ENCODE measurements at places on chromosomes 16 and 17.

GRCh38 chr17:56173026-56173425, 19.8 kb downstream of the ANKFN1 start:
- no peak for DNase-seq

- DNase-seq, result no peak
Measured at GRCh38 chr16:63422715-63423114, 1386.5 kb upstream of the CDH8 start.

GRCh38 chr17:1034652-1035210, 37.8 kb downstream of the TIMM22 start:
- no peak for DNase-seq

- DNase-seq, result no peak
Measured at GRCh38 chr16:89443727-89444084, 46.7 kb downstream of the ANKRD11 start.

DNA sequence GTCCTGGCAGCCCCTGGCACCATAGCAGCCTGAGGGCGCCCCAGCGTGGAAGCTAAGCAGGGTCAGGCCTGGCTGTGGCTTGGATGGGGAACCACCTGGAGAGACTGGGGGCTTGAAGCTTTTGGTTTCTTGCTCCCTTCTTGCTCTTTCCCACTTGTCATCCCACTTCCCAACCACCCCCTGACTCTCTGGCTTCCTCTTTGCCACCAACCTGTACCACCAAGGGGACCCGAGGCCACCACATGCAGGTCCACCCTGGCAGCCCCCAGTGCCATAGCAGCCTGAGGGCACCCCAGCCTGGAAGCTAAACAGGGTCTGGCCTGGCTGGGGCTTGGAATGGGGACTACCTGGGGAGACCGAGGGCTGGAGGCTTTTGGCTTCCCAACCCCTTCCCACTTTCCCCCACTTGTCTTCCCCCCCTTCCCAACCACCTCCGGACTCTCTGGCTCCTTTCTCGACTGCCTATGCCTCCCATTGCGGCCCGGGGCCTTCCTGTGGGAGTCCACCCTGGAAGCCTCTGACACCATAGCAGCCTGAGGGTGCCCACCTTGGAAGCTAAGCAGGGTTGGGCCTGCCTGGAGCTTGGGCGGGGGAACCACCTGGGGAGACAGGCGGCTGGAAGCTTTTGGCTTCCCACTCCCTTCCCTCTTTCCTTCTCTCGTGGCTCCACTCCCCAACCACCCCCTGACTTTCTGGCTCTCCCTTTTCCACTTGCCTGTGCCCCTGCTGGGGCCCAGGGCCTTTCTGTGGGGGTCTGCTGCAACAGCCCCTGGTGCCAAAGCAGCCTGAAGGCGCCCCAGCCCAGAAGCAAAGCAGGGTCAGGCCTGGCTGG, 2294.4 kb downstream of the TP53TG3F start:
- DNase-seq, result peak; percentile 66

DNA sequence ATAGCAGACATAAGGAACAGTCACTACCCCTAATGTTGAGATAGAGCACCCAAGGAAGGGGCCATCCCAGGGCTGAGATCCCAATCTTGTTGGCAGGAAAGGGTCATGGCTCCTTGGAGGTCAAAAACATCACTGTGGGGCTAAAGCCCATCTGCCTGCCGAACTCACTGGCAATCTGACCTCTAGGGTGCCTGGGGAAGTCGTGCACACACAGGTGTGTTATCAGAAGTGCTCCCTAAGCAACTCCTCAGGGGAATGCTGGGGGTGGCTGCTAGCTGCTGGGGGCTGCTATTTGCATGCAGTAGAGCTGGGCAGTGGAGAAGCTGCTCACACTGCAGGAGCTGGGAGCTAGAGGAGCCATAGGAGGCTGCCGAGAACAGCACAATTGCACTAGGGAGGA, 47.5 kb upstream of the PHOSPHO1 start:
- no peak for DNase-seq

DNA sequence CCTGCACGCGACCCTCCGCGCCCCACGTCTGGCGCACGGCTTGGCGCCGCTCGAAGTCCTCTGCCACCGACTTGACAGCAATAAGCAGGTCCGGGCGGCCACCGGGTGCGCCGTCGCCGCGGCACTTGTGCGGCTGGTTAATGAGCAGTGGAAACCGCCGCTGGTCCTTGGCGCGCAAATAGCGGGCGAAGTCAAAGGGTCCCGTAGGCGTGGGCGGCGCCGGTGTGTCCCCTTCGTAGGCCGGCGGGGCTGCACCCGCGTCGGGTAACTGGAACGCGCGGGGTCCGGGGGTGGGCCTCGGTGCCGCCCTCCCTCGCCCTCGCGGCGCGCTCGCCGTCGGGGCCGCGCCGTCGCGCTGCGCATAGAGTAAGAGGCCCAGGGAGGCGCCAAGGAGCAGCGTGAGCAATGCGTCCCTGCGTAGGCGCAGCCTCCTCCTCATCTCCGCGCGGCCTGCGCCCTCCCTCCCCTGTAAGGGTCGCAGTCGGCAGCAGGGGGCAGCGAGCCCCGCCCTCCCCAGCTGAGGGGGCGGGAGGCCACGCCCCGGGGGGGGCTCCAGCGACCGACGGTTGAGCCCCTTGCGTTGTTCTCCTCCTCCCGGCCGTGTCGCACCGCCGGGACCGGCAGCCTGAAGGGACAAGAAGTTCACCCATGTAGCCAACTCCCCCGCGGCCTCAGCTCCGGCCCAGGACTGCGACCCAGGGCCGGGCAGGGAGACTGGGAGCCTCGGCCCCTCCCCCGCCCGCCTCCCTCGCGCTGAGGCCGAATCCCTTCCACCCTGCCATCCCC, 558 bp downstream of the B3GNT9 start:
- DNase-seq, result no peak

DNA sequence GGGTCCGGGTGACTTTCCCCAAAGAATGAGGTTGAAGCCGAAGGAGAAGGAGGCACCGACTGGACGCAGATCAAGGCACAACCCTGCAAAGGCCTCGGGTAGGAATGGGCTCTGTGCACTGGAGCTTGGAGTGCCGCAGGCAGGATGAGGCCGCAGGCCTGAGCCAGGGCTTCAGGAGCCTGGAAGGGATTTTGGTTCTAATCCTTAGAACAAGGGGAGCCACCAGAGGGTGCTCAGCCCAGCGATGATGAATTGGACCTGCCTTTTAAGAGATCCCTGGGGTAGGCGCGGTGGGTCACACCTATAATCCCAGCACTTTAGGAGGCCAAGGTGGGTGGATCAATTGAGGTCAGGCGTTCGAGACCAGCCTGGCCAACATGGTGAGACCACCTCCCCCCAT, 8.1 kb downstream of the CIBAR2 start:
- no peak for DNase-seq

DNA sequence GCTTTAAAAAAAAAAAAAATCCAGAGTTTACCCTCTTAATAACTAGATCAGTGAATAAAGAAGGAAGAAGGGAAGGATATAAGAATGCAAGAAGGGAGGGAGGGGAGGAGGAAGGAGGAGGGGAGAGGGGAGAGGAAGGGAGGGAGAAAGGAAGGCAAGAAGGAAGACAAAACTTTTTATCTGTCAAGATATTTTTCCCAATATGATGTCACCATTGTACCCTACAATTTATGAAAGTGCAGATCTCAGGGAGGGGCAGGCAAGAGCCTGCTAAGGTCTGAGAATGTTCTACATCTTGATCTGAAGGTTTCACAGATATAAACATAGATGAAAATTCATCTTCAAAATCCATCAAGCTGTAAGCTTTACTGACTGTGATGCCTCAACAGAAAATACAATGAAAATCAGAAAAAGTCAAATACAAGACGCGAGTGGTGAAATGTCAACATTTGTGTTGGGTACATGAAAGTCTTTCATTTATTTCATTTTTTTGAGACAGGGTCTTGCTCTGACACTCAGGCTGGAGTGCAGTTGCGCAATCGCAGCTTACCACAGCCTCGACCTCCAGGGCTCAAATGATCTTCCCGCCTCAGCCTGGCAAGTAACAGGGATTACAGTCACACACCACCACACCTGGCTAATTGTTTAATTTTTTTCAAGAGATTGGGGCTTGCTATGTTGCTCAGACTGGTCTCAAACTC, 57.1 kb upstream of the EMP2 start:
- DNase-seq, result no peak

DNA sequence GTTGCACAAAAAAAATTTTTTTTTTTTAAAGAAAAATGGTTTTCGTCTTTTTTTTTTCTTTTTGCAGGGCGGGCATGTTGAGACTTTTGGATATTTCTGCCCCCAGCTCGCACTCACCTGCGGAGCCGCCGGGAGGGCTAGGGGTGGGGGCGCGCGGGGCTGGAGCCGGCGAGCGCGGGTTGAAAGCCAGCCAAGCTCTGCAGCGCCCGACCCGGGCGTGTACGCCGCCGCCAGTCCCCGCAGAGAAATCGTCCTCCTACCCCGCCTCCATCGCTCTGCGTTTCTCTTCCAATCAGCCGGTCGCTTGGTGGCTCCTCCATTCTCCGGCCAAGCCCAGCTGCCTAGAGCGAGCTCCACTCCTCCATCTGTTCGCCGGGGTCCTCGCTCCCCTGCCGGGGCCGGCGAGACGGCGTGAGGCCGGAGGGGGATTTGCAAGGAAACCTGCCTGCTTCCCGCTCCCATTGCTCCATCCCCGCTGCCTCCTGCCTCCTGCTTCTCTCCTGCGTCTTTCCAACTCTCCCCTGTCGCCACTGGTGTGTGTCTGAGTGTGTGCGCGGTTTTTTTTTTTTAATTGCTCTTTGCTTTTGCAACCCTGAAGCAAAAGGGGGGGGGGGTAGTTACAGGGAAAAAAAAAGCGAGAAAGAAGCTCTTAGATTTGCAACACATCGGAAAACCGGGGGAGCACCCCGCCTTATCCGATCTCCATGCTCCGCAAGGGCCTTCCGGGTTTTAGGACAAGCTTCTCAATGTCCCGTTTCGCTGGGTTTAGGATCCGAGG, 1.8 kb upstream of the UBTF start:
- DNase-seq, result peak; percentile 90

Data from osteocyte (in vitro differentiated cells).